ENCODE measurements at places on chromosomes 16 and 17.

GRCh38 chr16:5175266-5175665 lies 77.7 kb upstream of the EEF2KMT start:
- no peak for DNase-seq

DNA sequence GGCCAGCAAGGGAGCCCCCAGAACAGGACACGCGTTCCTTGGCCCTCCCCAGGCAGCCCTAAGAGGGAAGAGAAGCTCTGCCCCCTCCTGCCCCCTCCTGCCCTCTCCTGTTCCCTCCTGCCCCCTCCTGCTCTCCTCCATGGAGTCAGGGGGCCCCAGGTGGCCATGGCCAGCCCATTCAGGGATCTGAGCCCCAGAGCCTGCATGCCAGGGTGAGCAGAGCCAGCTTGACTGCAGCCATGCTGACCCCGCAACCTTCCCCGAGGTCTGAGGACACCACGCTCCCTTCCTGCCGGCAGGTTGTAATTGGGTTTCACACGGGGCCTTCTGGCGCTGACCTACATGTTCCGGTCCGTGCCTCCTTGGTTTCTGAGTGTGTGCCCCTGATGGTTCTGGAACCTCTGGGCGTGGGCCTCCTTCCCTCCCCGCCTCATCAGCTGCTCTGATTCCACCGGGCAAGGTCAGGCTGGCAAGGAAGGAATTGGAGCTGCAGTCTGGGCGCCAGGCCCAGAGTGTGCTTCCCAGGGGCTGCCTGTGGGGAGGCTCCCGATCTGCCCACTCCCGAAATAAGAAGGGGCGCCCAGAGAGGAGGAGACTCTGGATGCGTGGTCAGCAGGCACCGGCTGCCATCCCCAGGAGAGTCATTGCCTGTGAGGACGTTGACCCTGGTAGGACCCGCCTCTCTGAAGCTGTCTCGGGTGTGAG lies 23.7 kb upstream of the NPTX1 start:
- no peak for DNase-seq

- DNase-seq: no peak
Observed at GRCh38 chr17:50781167-50781566, 13.8 kb upstream of the ANKRD40CL start.

GRCh38 chr17:36697903-36698530 lies 96.6 kb downstream of the MRM1 start:
- no peak for DNase-seq

DNA sequence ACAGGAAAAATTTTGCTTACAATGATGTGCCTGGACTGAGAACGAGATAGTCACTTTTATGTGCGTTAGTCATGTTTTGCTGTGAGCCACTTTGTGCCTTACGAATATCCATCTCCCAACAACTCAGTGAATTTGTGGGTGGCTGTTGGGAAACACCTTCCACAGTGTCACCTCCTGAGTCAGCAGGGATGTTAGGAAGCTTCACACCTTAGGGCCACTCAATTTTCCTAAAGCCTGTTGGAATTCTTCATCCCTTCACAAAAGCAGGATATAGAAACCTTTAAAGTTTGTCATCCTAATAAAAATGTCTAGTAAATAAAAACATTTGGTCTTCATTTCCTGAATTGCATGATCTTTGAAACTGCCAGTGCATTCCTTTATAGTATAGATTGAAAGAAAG lies 4.3 kb upstream of the KRTAP3-1 start:
- no peak for DNase-seq

DNA sequence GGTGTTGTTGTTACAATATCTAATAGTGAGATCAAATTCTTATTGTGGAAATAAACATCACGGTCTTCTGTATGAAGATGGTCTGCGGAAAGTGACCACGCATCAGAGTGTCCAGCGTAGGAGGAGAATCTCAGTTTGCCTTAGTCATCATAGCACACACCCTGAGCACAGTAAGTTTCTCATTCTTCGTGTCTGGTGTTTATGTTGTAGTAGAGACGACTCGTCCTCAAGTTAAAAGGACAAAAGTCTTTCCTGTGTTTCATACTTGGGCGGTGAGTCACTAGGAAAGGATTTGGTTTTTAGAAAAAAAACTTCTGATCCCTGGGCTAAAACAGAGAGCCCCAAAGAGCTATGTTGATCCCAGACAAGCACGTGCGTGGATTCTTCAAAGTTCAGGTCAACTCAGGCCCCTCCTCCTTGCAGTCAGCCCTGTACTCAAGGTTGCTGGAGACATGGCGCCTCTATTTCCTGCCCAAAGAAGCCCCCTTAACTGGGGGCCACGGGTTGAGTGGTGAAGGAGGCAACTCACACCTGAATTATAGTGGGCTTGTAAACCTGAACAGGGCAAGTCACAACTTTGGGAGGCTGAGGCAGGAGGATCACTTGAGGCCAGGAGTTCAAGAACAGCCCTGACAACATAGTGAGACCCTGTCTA lies 170.4 kb downstream of the ZFHX3 start:
- DNase-seq: peak; percentile 58

- no peak for DNase-seq
Observed at GRCh38 chr17:64358261-64358788, 32.3 kb downstream of the PECAM1 start.

- no peak for DNase-seq
Observed at GRCh38 chr16:82761236-82761635, 134.5 kb downstream of the CDH13 start.

DNA sequence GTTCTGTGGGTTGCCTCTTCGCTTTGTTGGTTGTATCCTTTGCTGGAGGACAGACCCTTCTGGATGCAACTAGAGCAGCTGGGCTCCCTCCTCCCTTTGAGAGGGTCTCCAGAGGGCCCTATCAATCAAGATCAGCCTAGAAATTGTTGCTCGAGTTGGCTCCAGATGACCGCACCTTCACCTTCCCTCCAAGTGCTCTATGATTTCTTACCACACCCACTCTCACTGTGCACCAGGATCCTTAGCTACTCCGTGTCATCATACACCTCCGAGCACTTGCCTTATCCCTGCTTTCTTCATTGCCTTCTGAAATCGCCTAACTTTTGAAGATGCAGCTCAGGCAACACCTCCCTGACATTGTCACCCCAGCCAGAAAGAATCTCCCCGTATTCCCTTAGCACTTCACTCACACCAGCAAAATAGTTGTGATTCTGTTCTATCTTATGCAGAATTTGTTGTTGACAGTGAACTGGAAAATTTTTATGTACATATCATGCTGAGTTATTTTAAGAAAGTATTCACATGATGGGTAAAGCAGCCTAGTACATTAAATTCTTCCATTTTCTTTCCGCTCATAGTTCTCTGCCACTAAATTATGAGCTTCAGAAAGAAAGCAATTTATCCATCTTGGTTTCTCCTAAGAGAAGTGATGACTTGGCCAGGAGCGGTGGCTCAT lies 52.9 kb downstream of the ABAT start:
- no peak for DNase-seq

DNA sequence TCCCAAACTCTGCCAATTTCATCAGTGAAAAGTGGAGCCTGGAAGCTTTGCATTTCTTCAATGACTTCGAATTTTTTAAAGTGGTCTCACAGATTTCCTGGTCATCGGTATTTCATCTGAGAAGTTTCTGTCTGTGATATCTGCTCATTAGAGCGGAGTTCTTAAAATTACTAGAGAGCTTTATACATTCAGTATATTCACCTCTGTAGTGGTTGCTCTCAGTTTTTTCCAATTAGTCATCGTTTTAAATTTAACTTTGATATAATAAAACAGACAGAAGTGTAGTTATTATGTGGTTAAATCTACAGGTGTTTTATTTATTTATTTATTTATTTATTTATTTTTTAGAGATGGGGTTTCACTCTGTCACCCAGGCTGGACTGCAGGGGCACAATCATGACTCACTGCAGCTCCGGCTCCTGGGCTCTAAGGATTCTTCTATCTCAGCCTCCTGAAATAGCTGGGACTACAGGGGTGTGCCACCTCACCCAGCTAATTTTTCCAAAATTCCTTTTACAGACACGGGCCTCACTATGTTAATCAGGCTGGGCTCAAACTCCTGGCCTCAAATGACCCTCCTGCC lies 16.0 kb downstream of the ARHGAP17 start:
- DNase-seq: no peak

DNA sequence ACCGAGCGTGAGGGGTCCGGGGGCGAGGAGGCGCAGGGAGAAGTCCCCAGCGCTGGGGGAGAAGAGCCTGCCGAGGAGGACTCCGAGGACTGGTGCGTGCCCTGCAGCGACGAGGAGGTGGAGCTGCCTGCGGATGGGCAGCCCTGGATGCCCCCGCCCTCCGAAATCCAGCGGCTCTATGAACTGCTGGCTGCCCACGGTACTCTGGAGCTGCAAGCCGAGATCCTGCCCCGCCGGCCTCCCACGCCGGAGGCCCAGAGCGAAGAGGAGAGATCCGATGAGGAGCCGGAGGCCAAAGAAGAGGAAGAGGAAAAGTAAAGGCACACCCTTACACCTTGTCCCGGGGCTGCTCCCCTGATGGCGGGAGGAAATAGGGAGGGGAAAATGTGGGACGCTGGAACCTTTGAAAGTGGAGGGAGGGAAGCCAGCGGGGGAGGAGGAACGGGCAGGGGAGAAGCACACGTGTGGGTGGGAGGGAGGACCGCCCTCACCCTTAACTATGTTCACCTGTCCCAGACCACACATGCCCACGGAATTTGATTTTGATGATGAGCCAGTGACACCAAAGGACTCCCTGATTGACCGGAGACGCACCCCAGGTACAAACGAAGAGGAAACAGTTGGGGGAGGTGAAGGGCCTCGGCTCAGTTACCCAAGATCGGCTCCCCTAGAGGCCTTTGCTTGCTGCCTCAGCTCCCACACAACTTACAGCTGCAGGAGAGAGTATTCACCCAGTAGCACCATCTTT lies 916 bp downstream of the PAGR1 start:
- DNase-seq: no peak

- no peak for DNase-seq
Observed at GRCh38 chr16:533391-534123, 6.0 kb downstream of the CAPN15 start.

GRCh38 chr17:7836596-7837407 lies 2.8 kb downstream of the KDM6B start:
- DNase-seq: no peak

GRCh38 chr16:30950516-30951065 lies 1.7 kb downstream of the ORAI3 start:
- DNase-seq: no peak

GRCh38 chr16:12426122-12426521 lies 377.6 kb downstream of the CPPED1 start:
- no peak for DNase-seq
